A549 (cell line): ENCODE measurements at places on chromosomes 5 and 9. TPM values are rescaled to one million over a fixed set of nuclear protein-coding genes. Genes with fewer than 3 reads are reported as not detected.
A peak's percentile ranks its signal among the peaks of the same experiment; 100 is the strongest.

DNA sequence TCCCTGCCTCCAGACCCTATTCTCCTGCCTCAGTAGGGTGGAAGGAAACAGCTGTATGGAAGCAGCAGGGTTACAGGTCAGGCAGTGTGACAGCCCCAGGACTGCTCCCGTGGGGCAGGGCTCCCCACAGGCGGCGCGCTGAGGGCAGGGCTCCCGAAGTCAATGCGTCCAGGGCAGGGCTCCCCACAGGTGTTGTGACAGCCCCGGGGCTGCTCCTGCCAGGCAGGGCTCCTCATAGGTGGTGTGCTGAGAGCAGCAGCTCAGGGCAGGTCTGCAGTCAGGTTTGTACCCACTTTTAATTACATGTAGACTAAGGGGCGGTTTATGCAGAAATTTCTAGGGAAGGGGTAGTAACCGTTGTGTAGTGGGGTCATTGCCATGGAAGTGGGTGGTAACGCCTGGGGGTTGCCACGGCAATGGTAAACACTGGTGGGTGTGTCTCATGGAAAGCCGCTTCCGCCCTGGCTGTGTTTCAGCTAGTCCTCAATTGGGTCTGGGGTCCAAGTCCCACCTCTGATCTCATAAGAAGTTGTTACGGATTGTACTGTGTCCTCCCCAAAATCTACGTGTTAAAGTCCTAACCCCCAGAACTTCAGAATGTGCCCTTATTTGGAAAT, 16.7 kb upstream of the TERT start:
- no peak for DNase-seq

ASS1 gene
- polyA plus RNA-seq, result 11.3 to 12.9 TPM (median 11.8 TPM) in 3 replicates

DNA sequence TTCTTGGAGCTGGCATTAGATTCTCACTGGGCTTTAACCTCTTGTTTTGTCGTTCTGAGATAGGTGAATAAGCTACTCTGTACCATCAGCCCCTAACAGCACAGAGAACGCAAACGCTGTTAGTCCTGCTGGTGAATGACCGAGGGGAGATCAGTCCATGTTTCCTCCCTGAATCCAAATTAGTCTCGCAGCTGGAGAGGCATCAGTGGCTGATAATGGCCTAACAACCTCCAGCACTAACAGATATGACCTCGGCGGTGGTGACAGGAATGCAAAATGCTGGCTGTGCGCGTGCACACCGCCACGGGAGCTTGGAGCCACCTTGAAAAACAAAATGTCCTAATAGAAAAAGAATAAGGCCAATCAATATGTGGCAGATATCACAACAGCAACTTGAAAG, 77.6 kb upstream of the IRX1 start:
- no peak for DNase-seq

- no peak for DNase-seq
These were observed 77.6 kb downstream of the PRLR start for GRCh38 chr5:35152733-35153132.

DNA sequence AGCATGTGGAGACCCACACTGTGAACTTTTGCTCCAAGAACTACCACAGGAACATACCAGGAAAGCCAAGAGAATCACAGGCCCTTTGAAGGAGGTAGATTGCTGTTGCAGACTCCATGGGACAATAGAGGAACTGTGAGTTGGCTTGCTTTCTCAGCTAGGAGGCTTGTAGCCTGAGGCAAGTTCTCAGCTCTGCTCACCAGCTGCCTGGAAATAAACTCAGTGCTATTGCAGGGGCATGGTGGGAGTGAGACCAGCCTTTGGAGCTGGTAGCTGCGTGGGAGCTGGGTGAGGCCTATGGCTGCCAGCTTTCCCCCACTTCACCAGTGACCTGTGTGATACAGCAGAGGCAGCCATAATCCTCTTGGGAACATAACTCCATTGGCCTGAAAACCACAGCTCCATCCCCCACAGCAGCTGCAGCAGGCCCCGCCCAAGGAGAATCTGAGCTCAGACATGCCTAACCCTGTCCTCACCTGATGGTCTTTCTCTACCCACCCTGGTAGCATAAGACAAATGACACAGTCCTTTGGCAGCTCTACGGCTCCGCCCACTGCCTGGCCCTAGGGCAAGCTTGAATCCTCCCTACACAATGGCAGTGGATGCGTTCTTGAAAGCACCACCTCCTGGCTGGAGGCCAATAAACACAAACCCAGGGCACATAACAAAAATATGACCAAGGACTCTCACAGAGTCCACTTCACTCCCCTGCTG, 389.5 kb downstream of the KIF4B start:
- no peak for DNase-seq

DNA sequence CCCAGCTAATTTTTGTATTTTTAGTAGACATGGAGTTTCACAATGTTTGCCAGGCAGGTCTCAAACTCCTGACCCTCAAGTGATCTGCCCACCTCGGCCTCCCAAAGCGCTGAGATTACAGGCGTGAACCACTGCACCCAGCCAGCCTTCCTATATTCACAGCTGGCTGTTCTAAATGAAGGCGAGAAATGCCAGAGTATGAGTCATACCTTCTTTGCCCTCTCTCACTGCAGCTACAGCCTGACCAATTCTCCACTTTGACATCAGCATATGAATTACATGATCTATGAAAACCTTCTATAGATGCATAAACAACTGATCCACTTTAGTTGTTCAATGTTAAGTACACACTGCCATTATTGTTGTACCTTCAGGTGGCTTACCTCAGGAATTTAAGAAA, 14.5 kb downstream of the APTX start:
- no peak for DNase-seq

DNA sequence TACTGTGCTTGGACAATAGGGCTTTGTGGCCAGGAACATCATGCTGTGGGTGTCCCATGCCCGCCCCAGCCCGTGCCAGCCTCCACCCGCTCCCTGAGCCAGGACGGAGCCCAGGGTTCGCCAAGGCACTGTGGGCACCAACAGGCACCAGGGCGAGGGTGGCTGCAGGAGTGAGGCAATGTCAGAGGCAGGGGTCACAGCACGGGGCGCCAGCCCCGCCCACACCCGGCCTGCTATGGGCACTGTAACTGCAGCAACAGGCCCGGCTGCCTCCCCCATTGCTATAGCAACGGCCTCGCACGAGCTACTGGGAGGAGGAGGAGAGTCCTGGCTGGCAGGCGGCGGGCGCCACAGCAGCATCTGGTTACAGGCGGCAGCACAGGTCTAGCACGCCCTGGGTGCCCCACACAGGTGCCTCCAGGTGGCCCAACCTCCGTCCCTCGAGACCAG, 2.5 kb downstream of the ABCA2 start:
- DNase-seq, result no peak

- peak; percentile 99 for DNase-seq
These were observed 35.8 kb upstream of the GLDC start for GRCh38 chr9:6681147-6681956.

FPGS gene
- polyA plus RNA-seq, result 48.5 to 54.3 TPM (median 48.5 TPM) in 3 replicates

DNA sequence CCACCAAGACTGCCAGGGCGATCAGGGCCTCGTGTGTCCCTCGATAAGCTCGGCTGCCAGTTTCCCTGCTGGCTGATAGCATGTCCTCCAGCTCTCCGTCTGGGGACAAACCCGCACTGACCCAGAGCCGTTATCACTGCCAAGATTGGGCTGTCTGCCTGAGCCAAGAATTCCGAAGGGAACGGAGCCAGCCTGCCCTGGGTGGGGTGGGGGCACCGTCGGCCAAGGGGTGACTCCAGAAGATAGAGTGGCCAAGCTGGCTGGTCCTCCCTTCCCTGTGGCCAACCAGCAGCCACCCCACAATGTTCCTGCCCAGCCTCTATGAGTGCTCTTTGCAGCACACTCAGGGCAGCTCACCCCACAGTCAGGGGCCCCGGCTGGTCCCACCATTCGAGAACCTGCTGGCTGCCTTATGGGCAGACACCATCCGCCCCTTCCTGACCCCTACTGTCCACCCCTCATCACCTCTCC, 29.4 kb downstream of the HRH2 start:
- no peak for DNase-seq

DNA sequence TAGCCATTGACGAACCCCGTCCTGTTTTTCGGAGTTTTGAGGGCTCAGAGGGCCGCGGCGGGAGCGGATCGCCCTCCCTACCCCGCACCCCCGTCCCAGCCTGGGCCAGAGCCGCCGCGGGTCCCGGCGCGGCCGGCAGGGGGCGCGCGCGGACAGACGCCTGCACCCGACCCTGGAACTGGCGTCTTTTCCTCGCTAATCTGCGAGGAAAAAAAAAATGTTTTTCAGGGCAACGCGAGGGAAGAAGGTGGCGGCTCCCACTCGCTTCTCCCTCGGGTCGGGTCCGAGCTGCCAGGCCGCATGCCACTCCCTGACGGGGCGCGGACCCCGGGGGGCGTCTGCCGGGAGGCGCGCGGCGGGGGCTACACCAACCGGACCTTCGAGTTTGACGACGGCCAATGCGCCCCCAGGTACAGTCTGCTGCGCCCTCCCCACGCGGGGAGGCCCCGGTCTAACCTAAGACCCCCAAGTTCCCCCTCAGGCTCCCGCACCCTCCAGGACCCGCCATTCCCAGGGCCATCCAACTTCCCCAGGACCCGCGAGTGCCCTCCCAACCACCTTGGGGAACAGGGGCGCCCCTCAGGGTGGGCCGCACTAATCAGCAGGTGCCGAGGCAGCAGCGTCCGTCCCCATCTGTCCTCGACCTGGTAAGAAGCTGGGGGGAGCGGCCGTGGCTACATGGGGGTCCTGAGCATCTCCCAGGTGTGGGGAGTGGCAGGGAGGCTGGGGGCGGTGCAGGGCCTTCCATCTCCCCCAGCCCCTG, at the start of gene KCNT1:
Gene KCNT1 (plus strand): TSS at position 227 of the 763 bp plus-strand sequence. CDS start 74 bp downstream, at position 301.
- peak; percentile 94 for DNase-seq

DNA sequence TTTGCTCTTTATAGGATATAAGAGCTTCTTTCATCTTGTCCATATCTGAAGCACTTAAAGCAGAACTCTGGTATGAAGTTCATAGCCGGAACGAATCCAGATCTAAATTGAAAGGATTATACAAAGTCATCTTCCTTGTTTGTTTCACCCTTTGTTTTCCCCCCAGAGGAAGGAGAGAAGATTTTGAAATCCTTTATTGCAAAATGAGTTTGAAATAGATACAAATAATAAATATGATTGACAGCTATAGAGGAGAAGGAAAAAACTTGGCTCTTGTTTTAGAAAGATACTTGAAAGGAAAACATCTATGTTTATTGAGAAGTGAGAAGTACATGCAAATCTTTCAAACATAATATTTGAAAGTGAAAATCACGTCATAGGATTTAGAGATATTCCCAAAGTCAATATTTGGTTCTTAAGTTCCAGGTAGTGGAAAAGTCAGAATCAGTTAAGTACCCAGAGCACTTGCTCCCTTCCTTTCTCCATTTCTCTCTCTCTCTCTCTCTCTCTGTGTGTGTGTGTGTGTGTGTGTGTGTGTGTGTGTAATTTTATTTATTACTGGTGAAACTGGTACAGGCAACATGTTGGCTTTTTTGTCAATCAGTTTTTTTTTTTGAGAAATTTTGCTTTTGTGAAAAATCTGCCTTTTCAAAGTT, 27.2 kb downstream of the PAM start:
- no peak for DNase-seq

SLC25A2 gene
- not detected in 3 replicates for polyA plus RNA-seq

GRCh38 chr9:76810377-76810957, 46.2 kb downstream of the PCA3 start:
- peak; percentile 8 for DNase-seq

EGFL7 gene
- polyA plus RNA-seq, result 28.9 to 34.4 TPM (median 32.3 TPM) in 3 replicates

- DNase-seq, result no peak
These were observed 335.7 kb upstream of the PIK3R1 start for GRCh38 chr5:67879620-67880510.

DNA sequence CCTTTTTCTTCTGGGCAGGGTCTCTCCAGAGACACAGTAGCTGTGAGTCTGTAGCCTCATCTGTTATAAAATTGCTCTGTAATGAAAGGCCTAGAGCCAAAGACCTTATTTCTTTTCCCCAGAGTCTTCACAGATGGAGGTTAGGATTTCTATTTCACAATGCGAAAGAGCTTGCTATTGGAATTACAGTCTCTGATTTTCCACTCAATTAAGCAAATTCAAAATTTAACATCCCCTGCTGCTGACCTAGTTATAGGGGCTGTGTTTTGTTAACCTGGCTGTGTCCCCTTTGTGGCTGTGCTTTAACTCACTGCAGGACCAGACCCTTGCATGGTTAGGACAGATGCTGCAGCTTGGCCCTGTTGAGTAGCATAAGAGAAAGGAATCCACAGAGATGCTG, 190.3 kb upstream of the NMUR2 start:
- DNase-seq, result no peak

DNA sequence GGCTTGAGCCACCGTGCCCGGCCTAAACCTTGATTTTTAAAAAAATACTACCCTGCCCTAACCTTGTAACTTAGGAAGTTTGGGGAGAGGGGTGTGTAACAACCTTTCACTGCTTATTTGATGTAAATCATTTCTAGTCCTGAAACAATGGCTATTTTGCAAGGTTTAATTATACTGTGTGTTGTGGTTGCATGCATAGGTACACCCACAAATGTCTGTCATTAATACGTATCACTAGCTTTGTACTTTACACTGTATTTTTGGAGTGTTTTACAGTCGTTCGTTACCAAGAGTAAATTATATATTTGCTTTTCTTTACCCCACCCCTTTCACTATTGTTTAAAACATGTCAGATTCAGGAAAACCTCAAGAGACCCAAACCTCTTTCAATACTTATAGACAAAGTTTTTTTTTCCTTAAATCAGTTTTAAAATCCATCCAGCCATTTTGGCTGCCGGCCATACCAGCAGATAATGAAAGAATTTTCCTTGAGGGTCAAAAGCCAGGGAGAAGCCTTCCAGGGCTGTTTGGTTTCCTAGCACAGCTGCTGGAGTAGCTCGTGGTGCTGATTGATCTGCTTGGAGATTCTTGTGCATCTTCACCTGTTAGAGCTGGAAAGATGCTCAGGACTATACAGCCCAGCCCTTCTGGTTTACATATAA, 50.7 kb downstream of the DOCK8 start:
- no peak for DNase-seq

- DNase-seq, result no peak
These were observed 4.5 kb downstream of the PURA start for GRCh38 chr5:140118302-140118936.

SLC1A1 gene
- polyA plus RNA-seq, result 0.63 to 0.82 TPM (median 0.66 TPM) in 3 replicates

DNA sequence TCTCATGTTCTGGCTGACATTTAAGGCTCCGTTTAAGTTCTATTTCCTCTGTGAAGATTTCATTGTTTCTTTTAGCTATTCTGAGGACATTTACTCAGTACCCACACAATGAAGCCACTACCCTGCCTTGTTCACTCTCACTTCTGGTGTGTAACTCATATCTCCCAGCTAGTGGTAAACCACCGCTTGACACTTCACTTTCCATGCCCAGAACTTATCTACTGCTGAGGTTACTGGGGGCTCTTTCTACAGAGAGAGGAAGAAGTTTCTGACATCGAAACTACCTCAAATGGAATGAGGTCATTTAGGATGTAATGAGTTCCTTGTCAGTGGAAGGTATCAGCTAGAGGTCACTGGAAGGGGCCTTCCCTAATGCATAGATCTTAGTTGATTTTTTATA, 501.5 kb downstream of the DMAC1 start:
- DNase-seq, result no peak
